Fibroblast of lung (primary cell): ENCODE measurements at places on chromosomes 5 and 9. TPM values are rescaled to one million over a fixed set of nuclear protein-coding genes. Genes with fewer than 3 reads are reported as not detected.
A peak's percentile ranks its signal among the peaks of the same experiment; 100 is the strongest.

GRCh38 chr5:8396756-8397155 is 527.8 kb downstream of the MTRR start:
- DNase-seq = peak; percentile 21

DNA sequence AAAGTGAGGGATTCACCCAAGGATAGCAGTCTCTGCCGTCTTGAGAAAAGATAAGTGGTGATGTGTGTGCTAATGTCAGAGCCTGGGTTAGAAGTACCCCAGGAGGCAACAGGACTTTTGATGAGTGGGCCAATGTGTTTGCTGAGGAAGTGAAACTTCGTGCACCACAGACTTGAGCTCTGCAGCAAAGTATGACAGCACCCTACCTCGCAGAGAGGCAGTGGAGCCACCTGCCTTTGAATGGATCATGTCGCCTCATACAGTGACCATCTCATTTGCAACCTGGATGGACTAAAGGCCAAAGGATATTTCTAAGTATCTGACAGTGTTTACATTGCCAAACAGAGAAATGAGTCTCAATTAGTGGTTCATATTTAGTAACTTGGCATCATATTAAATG is 593.9 kb upstream of the GRAMD2B start:
- no peak for DNase-seq

- no peak for DNase-seq
These were observed 2.2 kb upstream of the ZNF366 start for GRCh38 chr5:72509401-72509800.

DNA sequence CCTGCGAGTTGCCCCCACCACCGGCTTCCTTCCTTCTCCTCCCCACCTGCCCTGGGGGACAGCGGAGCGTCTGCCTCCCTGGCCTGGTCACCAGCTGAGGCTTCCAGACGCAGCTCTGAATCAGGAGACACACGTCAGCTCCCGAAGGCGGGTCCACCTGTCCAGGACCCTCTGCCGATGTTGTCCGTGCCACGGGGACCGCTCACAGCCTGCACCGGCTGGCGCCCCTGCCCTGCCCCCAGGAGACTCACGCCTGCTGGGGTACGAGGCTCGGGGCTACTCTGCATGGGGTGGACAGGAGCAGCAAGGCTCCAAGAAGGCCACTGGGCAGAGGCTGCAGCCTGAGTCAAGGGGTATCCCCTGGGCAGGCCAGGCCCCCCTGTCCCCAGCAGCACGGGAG is 1.9 kb upstream of the CCDC187 start:
- DNase-seq = no peak

- DNase-seq = peak; percentile 17
These were observed 86.1 kb downstream of the FBXL17 start for GRCh38 chr5:108295578-108296368.

- no peak for DNase-seq
These were observed 278.8 kb downstream of the FANCC start for GRCh38 chr9:95038666-95039065.

PCA3 gene
- not detected in 2 replicates for polyA plus RNA-seq

DNA sequence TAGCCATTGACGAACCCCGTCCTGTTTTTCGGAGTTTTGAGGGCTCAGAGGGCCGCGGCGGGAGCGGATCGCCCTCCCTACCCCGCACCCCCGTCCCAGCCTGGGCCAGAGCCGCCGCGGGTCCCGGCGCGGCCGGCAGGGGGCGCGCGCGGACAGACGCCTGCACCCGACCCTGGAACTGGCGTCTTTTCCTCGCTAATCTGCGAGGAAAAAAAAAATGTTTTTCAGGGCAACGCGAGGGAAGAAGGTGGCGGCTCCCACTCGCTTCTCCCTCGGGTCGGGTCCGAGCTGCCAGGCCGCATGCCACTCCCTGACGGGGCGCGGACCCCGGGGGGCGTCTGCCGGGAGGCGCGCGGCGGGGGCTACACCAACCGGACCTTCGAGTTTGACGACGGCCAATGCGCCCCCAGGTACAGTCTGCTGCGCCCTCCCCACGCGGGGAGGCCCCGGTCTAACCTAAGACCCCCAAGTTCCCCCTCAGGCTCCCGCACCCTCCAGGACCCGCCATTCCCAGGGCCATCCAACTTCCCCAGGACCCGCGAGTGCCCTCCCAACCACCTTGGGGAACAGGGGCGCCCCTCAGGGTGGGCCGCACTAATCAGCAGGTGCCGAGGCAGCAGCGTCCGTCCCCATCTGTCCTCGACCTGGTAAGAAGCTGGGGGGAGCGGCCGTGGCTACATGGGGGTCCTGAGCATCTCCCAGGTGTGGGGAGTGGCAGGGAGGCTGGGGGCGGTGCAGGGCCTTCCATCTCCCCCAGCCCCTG is at the start of gene KCNT1:
KCNT1 (plus strand) TSS at position 227 of the 763 bp plus-strand sequence; CDS start at position 301, 74 bp downstream.
- peak; percentile 25 for DNase-seq

DNA sequence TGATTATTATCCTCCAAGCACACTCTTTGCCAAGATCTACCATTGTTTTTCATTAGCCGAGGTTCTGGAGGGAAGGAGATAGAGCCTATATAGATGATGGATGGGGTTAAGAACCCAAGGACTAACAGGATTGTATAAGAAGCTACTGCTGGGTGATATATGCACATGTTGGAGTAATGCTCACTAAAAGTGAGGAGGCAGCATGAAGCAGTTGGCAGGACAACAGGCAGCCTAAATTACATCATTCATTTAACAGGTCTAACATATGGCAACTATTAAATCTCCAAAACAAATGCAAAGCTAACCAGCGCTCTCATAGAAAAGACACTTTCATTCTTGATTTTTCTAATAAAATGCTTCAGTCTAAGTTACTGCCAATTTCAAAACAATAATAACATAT is 293.2 kb downstream of the EPB41L4A start:
- DNase-seq = peak; percentile 21

PCDHB7 gene
- 0.28 and 0.61 TPM in 2 replicates for polyA plus RNA-seq

PDLIM4 gene
- 10.7 and 41.5 TPM in 2 replicates for polyA plus RNA-seq

DNA sequence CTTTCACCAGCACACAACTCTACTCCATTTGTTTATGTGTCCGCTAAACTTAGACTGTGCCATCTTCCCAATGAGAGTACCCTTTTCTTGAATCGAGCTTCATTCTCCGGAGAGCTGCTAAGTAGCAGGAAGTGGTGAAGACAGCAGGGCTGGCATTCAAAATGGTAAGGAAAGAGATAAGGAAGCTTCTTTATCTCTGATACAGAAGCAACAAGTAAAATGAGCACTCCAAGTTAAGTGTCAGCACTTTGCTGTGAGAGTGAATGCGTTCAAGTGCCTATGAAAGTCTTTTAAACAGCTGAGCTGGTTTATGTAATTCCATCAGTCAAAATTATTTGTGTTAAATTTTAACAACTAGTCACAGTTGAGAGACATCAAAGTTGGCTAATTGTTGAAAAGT is 386.8 kb upstream of the PTPRD start:
- no peak for DNase-seq

SAXO1 gene
- polyA plus RNA-seq = 0.01 TPM in 1 of 2 replicates, not detected in the other

- no peak for DNase-seq
These were observed 71.2 kb downstream of the SYK start for GRCh38 chr9:90872835-90873294.

GRCh38 chr9:121963528-121963995 is 129.5 kb downstream of the TTLL11 start:
- DNase-seq = peak; percentile 81

GRCh38 chr9:107229241-107229741 is 53.8 kb upstream of the RAD23B start:
- DNase-seq = no peak

BAG1 gene
- 30.4 and 36.4 TPM in 2 replicates for polyA plus RNA-seq

CDH10 gene
- 0.09 TPM in 1 of 2 replicates, not detected in the other for polyA plus RNA-seq

GRCh38 chr5:32519508-32519907 is 65.8 kb upstream of the SUB1 start:
- DNase-seq = no peak

FREM1 gene
- 0.01 and 0.09 TPM in 2 replicates for polyA plus RNA-seq

PCDHGA9 gene
- 3.2 and 3.3 TPM in 2 replicates for polyA plus RNA-seq

DNA sequence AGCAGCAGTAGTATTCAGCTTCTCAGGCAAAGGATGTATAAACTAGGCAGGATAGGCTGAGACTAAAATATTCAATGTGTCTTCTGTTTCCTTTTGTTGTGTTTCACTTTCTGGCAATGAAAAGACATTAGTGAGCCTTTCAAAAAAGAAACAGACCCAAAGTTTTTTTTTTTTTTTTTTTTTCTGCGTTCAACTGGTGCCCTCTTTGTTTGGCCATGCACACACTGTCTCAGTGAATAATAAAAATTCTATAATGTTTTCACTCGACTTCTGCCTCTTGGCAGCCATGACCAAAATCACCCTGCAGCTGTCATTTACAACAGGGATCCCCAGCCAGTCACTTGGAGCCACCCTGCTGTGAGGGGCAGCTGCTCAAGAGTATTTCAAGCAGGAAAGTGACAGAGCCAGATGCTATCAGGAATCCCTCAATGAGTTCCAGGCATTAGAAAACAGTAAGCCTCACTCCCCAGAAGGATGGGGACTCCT is 44.0 kb upstream of the MAN2A1 start:
- DNase-seq = no peak

GRCh38 chr9:4137681-4138099 is 162.2 kb downstream of the GLIS3 start:
- DNase-seq = peak; percentile 48

DNA sequence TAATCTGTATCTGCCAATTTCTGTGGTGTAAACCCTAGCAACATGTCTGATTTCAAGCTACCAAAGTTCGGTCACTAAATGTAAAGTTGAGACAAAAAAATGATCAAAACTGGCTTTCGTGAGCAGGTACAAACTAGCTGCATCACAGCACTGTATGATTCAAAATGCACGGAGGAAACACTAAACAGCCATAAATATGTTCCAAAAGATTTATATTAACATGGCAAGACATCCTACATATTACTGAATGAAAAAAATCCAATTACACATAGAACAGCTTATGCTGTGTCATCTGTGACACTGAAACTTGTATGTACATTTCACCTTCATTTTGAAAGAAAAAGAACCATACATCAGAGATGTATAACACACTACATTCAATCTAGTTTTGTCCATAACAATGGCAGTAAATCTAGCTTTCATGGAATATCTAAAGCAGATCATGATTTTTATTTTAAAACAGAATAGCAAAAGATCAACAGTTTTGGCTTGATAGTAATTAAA is 14.4 kb downstream of the GNAQ start:
- DNase-seq = no peak

DNA sequence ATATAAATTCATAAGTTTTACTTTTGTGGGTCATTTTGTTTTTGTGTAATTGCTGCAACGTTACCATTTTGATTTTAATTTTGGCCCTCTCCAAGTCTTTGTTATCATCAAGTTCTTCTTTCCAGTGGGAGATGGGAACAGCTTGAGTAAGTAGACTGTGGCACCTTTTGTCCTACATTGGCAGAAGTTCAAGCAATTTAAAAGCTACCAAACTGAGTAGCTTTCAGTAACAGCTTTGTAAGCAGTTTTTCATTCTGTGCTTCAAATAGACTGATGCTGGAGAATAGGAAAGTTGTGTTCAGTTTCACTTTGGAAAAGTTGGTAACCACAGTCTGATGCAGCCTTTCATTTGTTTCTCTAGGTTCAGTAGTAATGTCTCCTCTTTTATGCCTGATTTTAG is 47.8 kb upstream of the TMED7 start:
- DNase-seq = no peak

FOXD4L6 gene
- not detected in 2 replicates for polyA plus RNA-seq

GRCh38 chr5:8247049-8247899 is 378.3 kb downstream of the MTRR start:
- no peak for DNase-seq

OSMR gene
- polyA plus RNA-seq = 80.4 and 189 TPM in 2 replicates

GRCh38 chr5:148810823-148811222 is 15.6 kb upstream of the ADRB2 start:
- DNase-seq = no peak

NUTM2F gene
- not detected in 2 replicates for polyA plus RNA-seq

DNA sequence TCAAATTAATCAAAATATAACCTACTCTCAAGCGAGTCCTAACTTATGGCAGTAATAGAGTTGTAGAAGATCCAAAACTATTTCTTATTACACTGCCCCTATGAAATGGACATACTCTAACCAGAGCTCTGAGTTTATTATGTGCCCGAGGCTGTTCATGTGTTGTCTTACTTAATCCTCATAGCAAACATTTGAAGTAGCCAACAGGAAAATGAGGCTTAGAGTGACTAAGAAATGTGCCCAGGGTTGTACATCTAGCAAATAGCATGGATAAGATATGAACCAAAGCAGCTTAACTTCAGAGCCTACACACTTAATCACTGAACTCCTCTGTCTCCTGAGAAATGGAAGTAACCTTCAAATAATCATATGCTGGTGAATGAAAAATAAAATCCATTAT is 1551.7 kb downstream of the MAT2B start:
- no peak for DNase-seq

DNA sequence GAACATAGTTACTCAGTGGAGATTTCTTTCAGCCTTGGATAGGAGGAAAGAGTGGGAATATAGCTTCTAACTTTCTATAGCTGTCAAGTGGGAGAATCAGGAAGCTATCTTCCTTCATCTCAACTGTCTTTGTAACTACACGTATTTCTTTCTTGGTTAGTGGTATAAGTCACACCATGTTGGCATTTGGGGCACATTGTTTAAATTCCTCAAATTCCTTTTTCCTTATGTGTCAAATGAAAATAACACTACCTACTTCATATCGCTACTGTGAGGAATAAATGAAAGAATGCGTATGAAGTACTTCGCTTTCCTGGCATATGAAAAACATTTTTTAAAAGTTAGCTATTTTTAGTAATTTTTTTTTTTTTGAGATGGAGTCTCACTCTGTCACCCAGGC is 1082.5 kb upstream of the WWC1 start:
- DNase-seq = peak; percentile 81

FGF1 gene
- polyA plus RNA-seq = 6.9 and 17.7 TPM in 2 replicates

- DNase-seq = peak; percentile 20
These were observed 142.1 kb downstream of the PLK2 start for GRCh38 chr5:58317808-58318207.

GRCh38 chr9:131237931-131238401 is 38.3 kb downstream of the FAM78A start:
- peak; percentile 92 for DNase-seq

GRCh38 chr5:96196890-96197289 is 235.2 kb upstream of the ELL2 start:
- DNase-seq = no peak

CCL19 gene
- not detected in 2 replicates for polyA plus RNA-seq

ZSWIM6 gene
- 19.5 and 26.6 TPM in 2 replicates for polyA plus RNA-seq

CETN3 gene
- 14.2 and 15.6 TPM in 2 replicates for polyA plus RNA-seq

- peak; percentile 73 for DNase-seq
These were observed 1.9 kb upstream of the RIC1 start for GRCh38 chr9:5626727-5627634.

- peak; percentile 58 for DNase-seq
These were observed 84.4 kb downstream of the C9orf152 start for GRCh38 chr9:110123341-110124095.

TLX3 gene
- polyA plus RNA-seq = not detected in 2 replicates

FGD3 gene
- polyA plus RNA-seq = not detected in 2 replicates

GRCh38 chr9:22244139-22245011 is 202.2 kb upstream of the DMRTA1 start:
- DNase-seq = peak; percentile 63
